Regular cardiac myocyte (primary cell): ENCODE measurements at places on chromosomes 12 and 14. TPM values are rescaled to one million over a fixed set of nuclear protein-coding genes. Genes with fewer than 3 reads are reported as not detected.

The OR10G3 gene
- total RNA-seq, result not detected in 2 replicates

The CDCA3 gene
- total RNA-seq, result 5.6 and 29.7 TPM in 2 replicates

The RIN3 gene
- total RNA-seq, result 1.3 and 3.7 TPM in 2 replicates

The SLC2A13 gene
- 26.6 and 51.6 TPM in 2 replicates for total RNA-seq

The E2F7 gene
- 18.6 and 28.6 TPM in 2 replicates for total RNA-seq

The NTN4 gene
- total RNA-seq, result 153 and 362 TPM in 2 replicates

The ZFHX2 gene
- under 0.01 and 0.56 TPM in 2 replicates for total RNA-seq

The GDF11 gene
- total RNA-seq, result 2.8 and 7.7 TPM in 2 replicates
